GM12891 (cell line): ENCODE measurements at places on chromosomes 16 and 17.

DNA sequence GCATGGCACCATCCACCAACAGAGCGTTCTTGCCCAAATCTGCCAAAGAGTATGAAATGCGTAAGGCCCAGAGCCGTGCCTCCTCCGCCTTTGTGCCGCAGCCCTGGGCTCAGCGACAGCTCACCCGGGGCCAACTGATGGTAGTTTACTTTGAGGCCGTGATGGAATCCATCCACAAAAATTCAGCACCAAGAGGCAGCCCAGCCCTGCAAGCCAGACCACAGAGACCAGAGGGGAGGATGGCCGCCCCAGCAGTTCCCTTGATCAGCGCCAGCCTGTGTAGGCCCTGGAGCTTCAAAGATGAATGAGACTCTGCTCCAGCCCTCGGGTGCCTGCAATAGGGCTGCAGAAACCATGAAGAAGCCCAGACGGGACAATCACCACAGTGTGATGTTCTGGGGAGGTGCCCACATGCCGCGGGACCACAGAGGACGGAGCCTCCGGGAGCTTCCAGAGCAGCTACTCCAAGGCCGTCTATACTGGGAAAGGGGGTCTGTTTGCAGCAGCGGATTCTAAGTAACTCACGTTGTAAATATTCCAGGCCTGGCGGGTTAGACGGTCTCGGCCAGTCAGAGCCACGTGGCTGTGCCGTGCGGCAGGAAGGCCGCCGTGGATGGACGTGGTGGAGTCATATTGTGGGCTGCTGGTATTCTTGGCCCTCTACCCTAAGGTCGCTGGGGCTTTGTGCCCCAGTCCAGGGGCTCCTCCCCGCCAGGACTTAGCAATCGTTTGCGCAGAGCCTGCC, 80.3 kb downstream of the RBFOX3 start:
- DNase-seq, result no peak

GRCh38 chr16:58128181-58128631, 975 bp downstream of the CFAP20 start:
- DNase-seq, result no peak

DNA sequence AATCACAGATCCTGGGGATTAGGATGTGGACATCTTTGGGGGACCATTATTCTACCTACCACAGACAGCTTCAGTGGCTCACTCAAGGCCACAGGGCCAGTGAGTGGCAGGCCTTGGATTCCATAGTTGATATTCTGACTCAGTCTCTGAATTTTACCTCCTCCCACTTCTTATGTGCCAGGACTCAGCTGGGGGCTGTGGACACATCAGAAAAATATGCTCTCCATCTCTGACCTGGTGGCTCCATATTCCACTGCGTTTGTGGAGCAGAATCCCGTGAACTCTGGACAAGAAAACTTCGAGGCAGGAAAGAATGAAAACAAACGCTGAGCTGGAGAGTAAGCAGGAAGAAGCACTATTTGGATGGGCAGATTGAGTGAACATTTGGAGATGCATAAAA, 301.8 kb upstream of the MAF start:
- DNase-seq, result no peak

- peak; percentile 19 for DNase-seq
Measured at GRCh38 chr16:47142486-47142820, 1.3 kb downstream of the NETO2 start.

DNA sequence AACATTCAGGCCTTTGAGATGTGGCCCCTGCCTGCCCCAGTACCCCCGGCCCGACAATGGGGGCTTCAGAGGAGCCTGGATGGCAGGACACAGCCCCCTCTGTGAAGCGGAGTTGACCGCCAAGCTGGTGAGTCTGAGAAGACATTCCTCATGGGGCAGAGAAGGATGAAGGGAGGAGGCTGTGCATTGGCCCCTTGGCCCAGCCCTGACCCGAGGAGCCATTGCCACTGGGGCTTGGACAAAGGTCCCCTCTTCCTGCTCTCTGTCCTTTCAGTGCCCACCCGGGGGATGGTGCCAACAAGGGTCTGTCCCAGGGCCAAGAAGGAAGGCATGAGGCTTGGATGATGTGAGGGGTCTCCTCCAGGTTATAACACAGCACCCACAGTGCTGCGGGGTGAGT, 30.9 kb upstream of the PHB1 start:
- no peak for DNase-seq

- no peak for DNase-seq
Measured at GRCh38 chr17:75828076-75828400, 16.2 kb downstream of the UNC13D start.

GRCh38 chr17:70013911-70014310, 61.1 kb upstream of the KCNJ16 start:
- no peak for DNase-seq

DNA sequence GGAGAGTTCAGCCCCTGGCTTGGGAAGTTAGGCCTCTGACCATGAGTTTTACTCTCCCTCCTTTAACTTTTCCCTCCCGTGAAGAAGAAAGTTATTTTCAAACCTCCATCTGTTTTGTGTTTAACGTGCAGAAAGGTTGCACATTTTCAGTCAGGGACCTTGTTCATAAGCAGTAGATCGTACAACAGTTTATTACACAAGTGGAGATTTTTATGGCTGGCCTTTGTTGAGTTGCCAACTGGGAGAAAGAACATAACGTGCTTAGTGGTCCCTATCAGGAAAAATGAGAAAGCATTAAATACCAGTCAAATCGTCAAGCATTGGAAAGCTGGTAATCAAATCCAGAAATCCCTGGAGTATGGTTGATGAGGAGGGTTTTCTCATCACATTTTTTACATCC, 117.9 kb upstream of the MYOCD start:
- no peak for DNase-seq

DNA sequence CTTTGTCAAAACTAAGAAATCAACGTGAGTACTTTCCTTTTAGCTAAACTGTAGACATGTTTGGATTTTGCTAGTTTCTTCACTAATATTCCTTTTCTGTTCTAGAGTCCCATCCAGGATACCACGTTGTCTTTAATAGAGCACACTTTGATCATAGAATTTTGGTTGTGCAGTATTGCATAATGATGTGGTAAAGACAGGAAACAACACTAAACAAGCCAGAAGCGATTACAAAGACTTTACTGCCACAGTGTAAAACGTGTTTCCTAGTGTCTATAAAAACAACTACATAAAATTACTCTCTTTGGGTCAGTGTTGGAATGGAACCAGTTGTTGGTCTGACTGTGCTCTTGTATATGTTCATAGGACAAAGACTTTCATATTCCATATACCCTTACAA, 19.3 kb downstream of the SHISA9 start:
- DNase-seq, result no peak

- DNase-seq, result no peak
Measured at GRCh38 chr16:29926711-29927052, 656 bp upstream of the KCTD13 start.

DNA sequence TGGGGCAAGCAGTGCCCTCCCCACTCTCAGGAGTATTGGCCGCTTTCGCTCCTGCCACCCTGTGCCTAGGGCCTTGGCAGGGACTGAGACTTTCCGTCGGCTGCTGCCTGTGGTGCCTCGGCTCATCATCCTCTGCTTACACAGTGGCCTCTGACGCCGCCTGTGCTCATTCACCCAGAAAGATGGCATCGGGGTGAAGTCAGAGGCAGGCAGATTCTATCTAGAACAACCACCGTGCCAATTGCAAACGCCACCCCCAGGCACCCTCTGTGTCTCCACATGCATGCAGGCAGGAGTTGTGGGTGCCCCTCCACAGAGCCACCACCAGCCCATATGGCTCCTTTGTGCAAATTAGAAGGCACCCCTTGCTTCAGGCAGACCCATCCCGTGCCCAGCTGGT, 154.2 kb upstream of the GSE1 start:
- DNase-seq, result no peak

- no peak for DNase-seq
Measured at GRCh38 chr17:77679589-77679988, 278.9 kb upstream of the TNRC6C start.

DNA sequence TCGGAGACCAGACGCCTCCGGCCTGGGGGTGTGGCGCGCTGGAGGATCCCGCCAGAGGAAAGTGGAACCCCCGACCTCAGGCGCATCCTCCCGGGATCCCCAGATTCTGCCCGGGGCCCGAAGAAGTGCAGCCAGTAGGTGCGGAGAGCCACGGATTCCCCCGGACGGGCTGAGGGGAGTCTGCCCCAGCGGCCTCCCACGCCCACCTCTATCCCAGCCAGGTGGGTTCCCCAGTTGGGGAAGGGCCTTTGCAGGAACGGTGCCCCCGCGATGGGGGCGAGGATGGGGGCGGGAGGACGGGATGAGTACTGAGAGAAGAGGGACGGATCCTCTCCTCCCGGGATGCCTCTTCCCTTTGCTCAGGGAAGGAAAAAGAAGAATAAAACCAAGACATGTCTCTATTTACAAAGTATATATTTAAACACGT, 5.1 kb downstream of the CBX8 start:
- no peak for DNase-seq

- no peak for DNase-seq
Measured at GRCh38 chr16:31022544-31023251, 10.7 kb upstream of the STX4 start.

- DNase-seq, result no peak
Measured at GRCh38 chr16:85335584-85336491, 223.6 kb upstream of the CIBAR2 start.

DNA sequence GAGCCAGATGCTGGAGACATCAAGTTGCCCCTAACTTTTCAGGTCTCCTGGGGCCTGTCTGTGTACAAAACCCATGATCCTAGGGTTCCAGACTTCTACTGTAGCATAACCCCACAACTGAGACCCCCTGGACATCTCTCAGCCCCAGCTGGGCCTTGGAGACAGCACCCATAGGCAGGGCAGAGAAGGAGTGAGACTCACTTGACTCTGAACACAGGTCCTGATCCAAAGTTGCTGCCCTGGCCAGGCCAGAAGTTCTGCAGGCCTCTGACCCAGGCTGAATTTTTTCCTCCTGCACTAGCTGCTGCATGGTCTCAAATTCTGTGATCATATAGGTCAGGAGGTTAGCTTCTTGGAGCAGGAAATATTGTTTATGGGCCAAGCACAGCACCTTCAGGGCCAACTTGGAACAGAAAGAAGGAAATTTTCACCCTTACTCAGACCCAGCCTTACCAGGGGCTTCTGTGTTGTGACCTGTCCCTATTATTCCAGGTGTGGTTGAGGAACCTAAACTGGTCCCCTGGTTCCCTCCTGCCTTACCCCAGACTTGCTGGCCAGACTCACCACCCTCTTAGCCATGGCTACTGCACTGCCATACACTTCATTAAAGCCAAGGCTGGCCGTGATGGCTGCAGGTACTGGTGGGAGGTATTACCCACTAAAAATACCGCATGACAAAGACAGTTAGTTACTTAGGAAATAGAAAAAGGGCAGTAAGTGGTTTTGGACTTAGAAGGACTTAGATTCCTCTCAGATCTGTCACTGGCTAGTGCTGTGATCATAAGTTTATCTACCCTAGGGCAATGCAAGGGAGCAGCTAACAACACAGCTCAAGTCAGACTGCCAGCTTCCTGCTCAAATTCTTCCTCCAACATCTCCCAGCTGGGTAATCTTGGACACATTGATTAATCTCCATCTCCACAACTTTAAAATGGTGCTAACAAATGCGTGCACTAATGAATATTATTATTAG, 2180.1 kb downstream of the TP53TG3F start:
- DNase-seq, result no peak

GRCh38 chr17:55575058-55575636, 63.9 kb upstream of the SMIM36 start:
- DNase-seq, result no peak

- no peak for DNase-seq
Measured at GRCh38 chr17:10815319-10815718, 11.4 kb upstream of the TMEM238L start.
